Renal pelvis (tissue), 12 donors: ENCODE measurements at places on chromosomes 7 and 10. TPM values are rescaled to one million over a fixed set of nuclear protein-coding genes. Genes with fewer than 3 reads are reported as not detected.
A peak's percentile ranks its signal among the peaks of the same experiment; 100 is the strongest.

DNA sequence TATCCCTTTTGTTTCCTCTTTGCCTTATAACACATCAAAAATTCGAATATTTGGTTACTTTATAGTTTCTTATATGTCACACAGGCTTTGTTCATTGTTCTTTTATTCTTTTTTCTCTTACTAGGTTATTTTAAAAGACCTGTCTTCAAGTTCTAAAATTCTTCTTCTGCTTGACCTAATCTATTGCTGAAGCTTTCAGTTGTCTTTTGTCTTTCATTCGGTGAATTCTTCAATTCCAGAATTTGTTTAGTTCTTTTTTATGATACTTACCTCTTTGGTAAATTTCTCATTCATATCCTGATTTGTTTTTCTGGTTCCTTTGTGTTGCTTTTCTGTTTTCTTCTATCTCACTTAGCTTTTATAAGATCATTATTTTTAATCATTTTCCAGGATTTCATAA is 188.4 kb downstream of the ZEB1 start:
- DNase-seq: no peak

DNA sequence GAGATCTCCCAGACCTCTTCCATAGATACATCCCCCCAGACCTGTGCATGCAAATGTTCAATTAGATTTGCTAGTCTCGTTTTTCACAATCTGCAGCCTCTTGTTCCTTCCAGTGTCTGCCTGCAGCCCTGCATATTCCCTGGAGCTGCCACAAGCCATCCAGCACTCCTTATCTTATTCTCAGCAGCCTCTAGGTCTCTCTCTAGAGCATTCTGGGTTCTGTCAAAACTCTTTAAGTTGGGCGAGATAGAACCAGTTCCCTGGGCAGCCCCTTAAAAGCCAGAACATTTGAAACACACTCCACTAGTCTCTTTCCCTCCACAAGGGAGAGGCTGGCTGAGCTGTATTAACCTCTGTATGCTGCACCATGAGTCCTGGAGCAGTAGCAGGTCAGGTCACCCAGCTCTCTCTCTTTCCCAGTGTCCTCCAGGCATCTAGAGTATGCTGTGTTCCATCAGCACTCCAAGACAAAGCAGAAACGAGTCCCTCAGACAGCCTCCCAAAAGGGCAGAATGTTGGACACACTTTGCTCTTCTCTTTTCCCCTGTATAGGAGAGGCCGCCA is 20.6 kb upstream of the MCM10 start:
- no peak for DNase-seq

GRCh38 chr10:51103554-51104217 is 29.4 kb downstream of the PRKG1 start:
- no peak for DNase-seq

GRCh38 chr10:70380350-70381135 is 1.9 kb downstream of the LRRC20 start:
- no peak for DNase-seq

DNA sequence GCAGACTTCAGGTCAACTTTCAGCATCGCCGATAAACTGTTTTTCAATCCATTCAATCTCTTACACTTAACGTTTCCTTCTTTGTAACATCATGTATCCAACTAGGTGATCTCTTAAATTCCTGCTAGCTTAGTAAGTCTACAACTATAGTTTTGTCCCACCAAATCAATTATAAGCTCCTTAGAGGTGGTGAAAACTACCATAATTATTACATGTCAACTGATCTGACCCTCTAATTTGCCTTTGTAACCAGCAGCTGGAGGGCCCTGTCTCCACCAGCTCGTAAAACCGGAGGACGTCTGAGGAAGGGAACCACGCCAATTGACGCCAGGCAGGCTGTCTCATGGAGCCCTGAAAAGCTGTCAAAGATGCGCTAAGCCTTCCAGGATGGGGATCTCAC is 113.4 kb downstream of the ABCC2 start:
- no peak for DNase-seq

DNA sequence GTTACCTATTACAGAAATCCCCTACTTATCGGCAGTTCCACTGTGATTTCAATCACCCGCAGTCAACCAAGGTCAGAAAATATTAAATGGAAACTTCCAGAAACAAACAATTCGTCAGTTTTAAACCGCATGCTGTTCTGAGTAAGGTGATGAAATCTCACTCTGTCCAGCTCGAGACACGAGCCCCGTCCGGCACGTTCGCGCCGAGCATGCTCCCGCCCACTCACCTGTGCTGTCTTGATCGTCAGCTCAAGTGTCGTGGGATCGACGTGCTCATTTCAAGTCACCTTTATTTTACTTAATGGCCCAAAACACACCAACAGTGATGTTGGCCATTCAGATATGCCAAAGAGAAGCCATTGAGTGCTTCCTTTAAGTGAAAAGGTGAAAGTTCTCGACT is 21.2 kb downstream of the ESYT2 start:
- DNase-seq: no peak

DNA sequence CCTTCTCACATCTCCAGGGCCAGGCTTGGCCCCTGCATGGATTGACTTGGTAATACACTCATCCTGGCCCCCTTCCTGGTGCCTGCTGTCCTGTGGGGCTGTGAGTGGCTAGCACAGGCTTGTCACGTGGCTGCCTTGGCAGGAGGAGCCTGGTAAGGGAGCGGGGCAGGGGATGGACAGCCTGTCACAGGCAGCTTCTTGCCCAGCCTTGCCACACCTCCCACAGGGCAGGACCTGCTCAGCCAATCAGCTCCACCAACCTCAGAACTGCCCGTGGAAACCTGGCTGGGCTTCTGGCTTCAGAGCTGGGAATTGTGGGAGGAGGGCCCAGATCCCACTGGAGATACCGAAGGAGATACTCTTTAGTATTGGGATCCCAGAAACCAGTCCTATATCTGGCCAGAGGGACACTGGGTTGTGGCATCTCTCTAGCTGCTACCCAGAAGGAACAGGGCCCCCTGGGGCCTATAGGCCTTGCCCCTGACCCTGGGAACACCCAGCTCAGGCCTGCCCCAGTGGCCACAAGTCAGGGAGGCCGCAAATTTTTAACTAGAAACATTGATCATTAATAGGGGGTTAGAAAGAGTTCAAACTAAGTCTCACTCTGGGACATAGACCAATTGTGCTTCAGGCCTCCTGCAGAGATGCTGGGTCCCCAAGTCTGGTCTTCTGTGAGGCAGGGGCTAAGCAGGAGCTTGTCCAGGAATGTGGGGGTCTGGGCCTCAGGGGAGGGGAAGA is at the start of gene HOGA1:
Gene HOGA1, plus strand, starts transcription at position 330 of the 738 bp plus-strand sequence. Its CDS starts 315 bp downstream, at position 645.
- DNase-seq: peak; percentile 63

DNA sequence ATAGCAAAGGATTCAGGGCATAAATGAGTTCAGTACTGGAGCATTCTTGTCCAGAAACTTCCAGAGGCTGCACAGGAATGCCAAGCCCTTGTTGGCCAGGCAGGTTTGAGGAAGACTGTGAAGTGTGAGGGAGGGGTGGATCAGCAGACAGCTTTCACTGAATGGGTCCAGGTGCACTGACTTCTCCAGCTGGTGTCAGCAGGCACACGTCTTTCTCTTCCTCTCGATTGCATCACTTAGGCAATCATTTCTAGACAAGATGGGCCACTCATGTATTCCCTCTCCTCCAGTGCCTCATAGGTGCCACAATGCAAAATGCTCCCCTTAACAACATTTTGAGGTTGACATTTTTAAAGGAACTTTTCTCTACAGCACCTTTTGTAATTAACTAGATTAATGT is 15.6 kb upstream of the PLEKHS1 start:
- DNase-seq: no peak

DNA sequence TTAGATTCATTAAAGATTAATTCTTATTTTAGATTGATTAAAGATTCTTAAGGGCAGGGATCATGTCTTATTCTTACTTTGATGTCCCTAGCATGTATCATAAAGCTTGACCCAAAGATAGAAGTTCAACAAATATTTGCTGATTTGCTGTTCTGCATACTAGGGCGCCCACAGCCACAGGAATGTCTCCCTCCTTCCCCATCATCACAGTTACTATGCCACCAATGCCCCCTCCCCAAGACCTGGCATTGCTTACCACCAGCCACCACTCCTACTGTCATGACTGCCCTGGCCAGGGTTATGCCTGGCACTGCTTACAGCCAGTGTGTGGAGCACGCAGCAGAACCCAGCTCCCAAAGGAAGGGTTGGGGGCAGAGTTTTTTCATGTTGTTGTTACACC is 86.7 kb upstream of the AGK start:
- no peak for DNase-seq

GRCh38 chr7:17940951-17941431 is 697 bp upstream of the SNX13 start:
- DNase-seq: peak; percentile 31

- peak; percentile 42 for DNase-seq
These were observed 202.1 kb downstream of the TNS3 start for GRCh38 chr7:47379629-47380324.

GRCh38 chr7:126700807-126701604 is 551.7 kb downstream of the GRM8 start:
- peak; percentile 76 for DNase-seq

PLCE1 gene
- polyA plus RNA-seq: 29.4 TPM

UNCX gene
- polyA plus RNA-seq: 7.5 TPM

GRM3 gene
- polyA plus RNA-seq: 0.22 TPM

ABI1 gene
- 74.4 TPM for polyA plus RNA-seq
